HEK293T (cell line): ENCODE measurements at places on chromosomes 7 and 10.

DNA sequence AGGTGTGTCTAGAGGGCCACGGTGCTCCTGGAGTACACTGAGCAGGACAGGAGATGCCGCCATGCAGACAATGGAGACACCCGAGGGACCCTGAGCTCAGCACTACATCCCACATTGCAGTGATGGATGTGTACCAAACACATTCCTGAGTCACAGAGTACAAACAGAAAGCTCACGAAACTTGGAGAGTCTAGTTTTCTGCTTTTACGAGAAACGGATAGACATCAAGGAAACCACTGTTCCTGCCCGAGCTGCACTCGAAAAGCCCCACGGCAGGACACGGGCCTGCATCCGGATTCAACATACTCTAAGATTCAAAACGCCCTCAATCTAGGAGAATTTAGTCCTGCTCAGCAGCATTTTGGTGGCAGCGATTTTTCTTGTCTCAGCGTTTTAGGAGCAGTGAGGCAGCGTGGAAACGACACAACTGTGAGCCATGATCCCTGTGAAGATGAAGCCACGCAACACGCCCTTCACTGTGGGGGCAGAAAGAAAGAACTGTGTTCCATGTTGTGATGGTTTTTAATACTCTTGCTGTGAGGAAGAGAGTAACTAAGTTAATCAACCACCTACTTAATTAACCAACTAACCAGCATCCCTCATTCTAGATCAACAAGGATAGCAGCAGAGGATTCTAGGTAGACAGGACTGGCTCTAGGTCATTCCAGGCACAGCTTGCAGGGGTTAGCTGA lies 3.2 kb downstream of the TNS3 start:
- DNase-seq = no peak

- DNase-seq = no peak
Measured at GRCh38 chr10:32713560-32713959, 244.5 kb downstream of the ITGB1 start.

- no peak for DNase-seq
Measured at GRCh38 chr7:129368389-129368986, 65.7 kb upstream of the STRIP2 start.

- DNase-seq = no peak
Measured at GRCh38 chr7:27314111-27314510, 71.5 kb downstream of the EVX1 start.

- DNase-seq = no peak
Measured at GRCh38 chr10:1589257-1589656, 148.1 kb downstream of the ADARB2 start.

GRCh38 chr10:118776960-118777359 lies 22.2 kb upstream of the CACUL1 start:
- DNase-seq = no peak

DNA sequence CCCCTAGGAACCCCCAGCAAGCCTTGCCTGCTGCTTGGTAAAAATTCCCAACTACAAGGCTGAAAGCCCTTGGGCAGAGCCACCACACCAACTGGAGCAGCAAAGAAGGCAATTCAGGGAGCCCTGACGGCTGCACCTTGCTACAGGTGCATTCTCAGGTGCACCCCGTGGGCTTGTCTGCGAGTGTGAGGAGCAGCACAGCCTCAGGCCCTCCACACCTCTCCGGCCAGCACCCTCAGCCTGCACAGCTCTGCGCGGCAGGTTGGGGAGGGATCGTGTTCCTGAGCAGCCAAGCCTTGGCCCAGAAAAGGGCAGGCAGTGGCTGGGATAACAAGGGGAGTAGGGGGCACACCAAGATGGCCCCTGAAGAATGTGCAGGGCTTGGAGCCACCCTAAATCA lies 104.1 kb downstream of the FAM53B start:
- DNase-seq = no peak

DNA sequence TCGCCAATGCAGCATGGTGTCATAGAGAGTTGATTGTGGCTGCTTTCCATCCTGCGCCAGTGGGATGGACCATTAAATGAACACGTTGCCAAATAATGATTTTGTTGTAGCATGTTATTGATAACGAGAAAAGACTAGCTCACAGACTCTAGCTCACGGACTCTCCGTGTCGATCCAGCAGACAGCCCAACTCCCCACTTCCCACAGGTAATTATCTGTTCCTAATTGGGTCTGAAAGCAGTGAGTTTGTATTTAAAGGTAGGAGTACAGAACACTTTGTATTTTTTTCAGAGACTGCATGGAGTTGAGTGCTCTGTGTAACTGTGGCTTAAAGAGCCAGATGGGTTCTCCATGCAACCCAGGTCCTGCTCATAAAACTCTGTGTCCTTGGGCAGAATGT lies 1250.5 kb downstream of the TYW1 start:
- no peak for DNase-seq

DNA sequence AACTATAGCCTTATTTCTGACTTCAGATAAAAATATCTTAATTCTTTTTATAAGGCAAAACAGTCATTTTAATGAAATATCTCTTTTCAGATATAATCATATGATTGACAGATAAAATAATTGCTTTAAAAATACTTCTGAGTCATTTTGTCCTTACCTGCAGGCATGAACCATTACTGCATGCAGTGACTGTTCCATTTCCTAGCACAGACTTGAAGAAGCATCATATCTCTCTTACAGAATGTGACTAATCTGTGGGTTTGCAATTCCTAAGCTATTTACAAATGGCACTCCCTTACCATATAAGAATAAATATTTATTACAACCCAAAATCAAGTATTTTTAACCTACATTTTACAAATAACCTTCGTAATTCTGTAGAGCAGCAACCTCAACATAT lies 120.7 kb downstream of the SRPK2 start:
- DNase-seq = no peak

- no peak for DNase-seq
Measured at GRCh38 chr10:123472606-123473005, 193.5 kb upstream of the GPR26 start.

GRCh38 chr10:29534590-29534989 lies 100.2 kb downstream of the SVIL start:
- no peak for DNase-seq

GRCh38 chr7:18565337-18565736 lies 69.8 kb downstream of the HDAC9 start:
- DNase-seq = no peak

DNA sequence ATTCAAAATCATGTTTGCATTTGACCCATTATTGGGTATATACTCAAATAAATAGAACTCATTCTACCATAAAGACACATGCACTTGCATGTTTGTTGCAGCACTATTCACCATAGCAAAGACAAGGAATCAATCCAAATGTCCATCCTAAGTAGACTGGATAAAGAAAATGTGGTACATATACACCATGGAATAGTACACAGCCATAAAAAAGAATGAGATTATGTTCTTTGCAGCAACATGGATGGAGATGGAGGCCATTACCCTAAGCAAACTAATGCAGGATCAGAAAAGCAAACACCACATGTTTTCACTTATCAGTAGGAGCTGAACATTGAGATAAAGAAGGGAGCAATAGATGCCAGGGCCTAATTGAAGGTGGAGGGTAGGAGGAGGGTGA lies 12.0 kb upstream of the HHEX start:
- no peak for DNase-seq

DNA sequence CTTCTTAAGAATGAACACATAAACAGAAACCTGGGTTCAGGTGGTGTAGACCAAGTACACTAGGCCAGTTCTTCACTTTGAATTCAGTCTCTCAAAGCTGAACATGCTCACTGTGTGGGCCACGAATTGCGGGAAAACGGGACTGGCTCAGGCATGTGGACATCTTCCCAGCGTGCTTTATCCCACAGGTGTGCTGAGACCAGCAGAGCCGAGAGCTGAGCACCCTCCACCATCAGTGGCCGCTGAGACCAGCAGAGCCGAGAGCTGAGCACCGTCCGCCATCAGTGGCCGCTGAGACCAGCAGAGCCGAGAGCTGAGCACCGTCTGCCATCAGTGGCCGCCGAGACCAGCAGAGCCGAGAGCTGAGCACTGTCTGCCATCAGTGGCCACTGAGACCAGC lies 265.4 kb downstream of the DNAJB6 start:
- DNase-seq = no peak

DNA sequence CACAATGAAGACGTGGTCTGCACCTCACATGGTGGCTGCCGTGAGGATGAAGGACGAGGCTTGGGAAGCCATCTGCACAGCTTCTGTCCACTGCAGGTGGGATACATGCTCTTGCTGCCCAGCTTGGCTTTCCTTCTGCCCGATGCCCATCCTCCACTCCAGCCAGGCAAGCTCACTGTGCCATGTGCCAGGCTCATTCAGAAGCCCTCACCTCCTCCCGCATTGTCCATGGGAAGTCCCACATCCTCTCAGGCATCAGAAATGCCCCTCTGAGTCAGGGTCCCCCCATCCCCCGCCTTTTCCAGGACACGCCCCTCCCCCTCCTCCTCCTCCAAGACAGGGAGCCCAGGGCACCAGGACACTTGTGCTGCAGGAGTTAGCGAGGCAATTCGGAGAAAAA lies 4.6 kb upstream of the NOM1 start:
- no peak for DNase-seq

DNA sequence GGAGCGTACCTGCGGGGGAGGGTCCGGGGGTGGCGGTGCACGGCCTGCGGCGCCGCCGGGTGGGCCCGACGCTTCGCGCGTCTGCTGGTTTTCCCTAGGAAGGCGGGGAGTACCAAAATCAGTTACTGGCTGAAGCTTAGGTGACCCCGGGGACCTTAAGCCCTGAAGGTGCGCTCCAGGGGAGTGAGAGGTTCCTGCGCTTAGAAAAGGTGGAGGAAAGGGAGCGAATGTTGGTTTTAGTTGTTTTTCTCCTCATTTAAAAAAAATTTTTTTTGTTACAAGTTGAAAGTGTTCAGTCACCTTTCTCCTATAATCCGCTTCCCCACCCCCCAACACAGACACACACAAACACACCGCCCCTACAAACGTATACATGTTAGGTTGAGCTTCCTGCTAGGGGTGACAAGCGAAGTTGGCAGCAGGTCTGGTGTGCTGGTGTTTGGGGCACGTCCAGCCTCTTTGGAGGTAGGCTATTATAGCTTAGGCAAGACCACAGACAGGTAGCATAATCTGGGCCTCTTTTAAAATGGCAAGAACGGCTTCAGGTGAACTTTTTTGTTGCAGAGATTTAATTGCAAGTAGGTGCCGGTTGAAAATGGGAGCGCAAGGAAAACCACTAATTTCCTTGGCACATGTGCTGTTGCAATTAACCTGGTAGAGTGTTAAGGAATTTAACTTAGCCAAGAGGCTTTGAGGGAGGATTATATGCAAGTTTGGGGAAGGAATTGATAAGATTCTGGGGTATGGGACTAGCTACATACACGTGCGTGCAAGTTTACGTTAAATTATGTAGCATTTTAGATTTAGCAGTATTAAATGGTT lies 945 bp downstream of the ADD3 start:
- DNase-seq = no peak
